ENCODE measurements at places on chromosomes 6 and 20.

GRCh38 chr6:126672649-126673048, 332.7 kb downstream of the CENPW start:
- no peak for DNase-seq

DNA sequence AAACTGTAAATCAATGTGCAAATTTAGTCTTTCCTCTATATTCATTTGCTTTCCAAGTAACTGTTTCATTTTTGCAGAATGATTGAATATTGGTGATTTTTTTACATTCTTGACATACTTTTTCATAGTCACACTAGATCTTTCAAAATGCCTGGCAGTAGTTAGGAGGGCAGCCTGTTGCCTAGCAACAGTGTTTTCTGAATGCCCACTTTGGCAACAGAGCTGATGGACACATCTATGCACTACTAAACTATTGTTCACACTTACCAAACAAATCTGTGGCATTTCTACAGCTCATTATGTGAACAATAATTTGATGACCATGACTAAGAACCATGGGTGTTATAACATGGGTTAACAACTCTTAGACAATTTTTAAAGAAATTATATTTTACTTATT, 438.0 kb upstream of the IMPG1 start:
- no peak for DNase-seq

- DNase-seq = no peak
Measured at GRCh38 chr6:127897484-127897883, 3.4 kb downstream of the THEMIS start.

DNA sequence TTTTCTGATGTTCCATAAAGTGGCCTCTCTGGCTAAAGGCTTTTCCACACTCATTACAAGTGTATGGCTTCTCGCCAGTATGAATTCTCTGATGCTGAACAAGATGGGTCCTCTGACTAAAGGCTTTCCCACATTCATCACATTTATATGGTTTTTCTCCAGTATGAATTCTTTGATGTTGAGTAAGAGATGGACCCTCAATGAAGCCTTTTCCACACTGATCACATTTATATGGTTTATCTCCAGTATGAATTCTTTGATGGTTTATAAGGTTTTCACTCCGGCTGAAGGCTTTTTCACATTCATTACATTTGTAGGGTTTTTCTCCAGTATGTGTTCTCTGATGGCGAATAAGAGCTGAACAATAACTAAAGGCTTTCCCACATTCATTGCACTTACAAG, 20.4 kb downstream of the ZNF184 start:
- DNase-seq = no peak

- no peak for DNase-seq
Measured at GRCh38 chr6:151325075-151326050, 66.0 kb downstream of the ZBTB2 start.

- no peak for DNase-seq
Measured at GRCh38 chr20:44901974-44902373, 7.9 kb upstream of the PABPC1L start.

GRCh38 chr6:125789167-125789566, 1.6 kb upstream of the NCOA7 start:
- DNase-seq = no peak

DNA sequence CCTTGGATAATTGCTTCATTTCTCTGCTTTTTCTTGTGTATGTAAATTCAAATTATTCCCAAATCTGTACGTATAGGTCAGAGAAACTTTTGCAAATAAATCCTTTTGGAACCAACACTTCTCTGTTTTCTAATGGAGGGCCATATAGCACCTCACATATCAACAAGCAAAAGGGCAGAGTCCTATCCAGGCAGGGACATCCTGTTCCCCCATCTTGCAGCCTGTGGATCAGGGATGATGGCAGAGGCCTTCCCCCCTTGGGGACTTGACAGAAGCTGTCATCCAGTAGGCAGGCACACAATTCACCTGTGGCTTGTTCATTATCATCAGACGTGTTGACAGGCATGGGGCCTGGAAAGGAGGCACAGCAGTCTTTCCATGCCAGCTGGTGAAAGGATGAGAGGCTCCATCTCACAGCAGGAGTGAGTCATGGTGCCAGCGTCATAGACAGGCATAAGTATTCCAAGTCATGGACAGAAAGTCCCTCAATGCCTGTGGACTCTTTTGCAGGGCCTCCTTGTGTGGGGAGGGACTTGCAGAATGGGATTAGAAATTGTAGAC, 31.8 kb upstream of the PLEKHG1 start:
- no peak for DNase-seq

- DNase-seq = no peak
Measured at GRCh38 chr6:105001906-105002305, 45.0 kb downstream of the LIN28B start.

- DNase-seq = no peak
Measured at GRCh38 chr6:88048578-88048977, 937 bp downstream of the SPACA1 start.

DNA sequence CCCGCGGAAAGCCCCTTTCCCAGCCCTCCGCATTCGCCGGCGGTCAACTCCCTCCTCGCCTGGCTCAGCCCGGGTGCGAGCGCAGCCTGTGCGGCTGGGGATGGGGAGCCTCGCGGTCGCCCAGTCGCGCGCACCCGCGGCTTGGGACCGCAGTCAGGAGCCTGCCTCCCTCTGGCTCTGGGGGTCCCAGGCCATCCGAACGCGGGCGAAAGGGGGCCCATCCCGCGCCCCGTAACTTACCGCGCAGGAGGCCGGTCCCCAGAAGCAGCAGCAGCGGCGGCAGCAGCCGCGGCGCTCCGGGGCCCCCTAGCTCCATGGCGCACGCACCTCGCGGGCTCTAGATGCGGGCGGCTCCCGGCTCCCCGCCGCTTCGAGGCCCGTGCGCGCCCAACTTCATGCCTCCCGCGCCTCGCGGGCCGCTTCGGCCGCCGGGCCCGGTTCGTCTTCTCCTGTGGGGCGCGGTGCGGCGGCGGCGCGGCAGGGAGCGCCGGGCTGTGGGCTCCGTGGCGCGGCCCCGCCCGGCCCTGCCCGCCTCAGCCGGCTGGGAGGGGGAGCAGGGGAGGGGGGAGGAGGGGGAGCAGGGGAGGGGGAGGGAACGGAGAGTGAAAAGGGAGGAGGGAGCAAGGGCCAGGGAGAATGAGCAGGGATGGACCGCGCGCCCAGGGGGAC, at the start of gene CHRNA4:
Gene CHRNA4, minus strand, starts transcription at position 500 of the 669 bp plus-strand sequence. Its CDS starts 184 bp downstream, at position 316.
- no peak for DNase-seq

DNA sequence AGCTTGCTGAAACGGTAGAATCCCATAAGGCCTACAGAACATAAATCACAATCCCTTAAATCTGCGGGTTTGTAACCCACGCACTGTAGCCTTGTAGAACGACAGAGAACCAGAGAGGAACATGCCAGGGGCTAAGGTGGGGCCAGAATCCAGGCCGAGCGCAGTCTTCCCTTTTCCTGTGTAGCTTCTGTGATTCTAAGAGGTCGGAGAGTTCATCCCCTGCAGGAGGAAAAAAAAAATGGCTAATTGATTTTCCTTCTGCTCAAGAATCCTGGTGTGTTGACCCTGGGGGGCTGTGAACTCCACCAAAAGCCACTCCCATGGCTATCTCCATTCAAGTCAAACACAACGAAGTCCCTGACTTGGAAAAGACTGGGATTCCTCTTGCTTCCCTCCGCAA, 96.3 kb downstream of the SPTLC3 start:
- DNase-seq = no peak

GRCh38 chr6:146056506-146056905, 27.6 kb downstream of the GRM1 start:
- DNase-seq = no peak

DNA sequence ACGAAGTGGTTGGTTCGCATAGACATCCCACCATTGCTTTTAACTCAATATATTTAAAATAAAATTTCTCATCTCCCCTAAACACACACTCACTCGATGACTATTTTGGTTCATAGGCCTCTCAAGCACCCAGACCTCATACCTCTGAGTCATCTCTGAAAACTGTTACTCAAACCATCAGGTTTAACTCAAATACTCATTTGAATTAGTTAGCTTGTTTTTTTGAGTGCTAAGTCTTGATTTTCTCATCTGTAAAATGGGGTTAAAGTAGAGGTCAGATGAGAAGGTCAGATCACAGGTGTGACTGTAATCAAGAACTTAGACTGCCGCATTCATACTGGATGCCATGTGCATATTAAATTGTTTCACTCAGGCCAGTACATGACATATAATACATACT, 243.9 kb upstream of the TENT5A start:
- no peak for DNase-seq

- DNase-seq = no peak
Measured at GRCh38 chr6:153962555-153962954, 76.5 kb upstream of the OPRM1 start.

- no peak for DNase-seq
Measured at GRCh38 chr20:24762791-24763350, 186.2 kb upstream of the CST7 start.

GRCh38 chr6:144415014-144415413, 129.9 kb downstream of the UTRN start:
- no peak for DNase-seq

DNA sequence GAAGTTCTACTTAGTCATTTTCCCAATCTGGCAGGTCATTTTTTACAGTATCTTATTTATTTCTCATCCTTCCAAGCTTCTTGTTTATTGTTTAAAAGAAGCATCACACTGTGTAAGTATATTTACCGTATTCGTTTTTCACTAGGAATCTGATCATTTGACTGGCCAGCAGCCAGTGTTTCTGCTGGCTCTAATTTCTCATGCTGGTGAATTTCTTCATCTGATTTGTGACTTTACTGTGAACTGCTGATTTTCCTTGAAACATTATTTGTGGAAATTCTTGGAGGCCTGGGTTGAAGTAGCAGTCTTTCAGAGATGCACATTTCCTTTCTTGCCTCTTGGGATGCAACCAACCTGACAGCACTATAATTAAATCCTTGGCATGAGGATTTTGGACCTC, 65.9 kb downstream of the PREP start:
- no peak for DNase-seq

GRCh38 chr6:104159045-104159618, 700.6 kb downstream of the HACE1 start:
- no peak for DNase-seq
